ENCODE measurements at places on chromosomes 6 and 20.

DNA sequence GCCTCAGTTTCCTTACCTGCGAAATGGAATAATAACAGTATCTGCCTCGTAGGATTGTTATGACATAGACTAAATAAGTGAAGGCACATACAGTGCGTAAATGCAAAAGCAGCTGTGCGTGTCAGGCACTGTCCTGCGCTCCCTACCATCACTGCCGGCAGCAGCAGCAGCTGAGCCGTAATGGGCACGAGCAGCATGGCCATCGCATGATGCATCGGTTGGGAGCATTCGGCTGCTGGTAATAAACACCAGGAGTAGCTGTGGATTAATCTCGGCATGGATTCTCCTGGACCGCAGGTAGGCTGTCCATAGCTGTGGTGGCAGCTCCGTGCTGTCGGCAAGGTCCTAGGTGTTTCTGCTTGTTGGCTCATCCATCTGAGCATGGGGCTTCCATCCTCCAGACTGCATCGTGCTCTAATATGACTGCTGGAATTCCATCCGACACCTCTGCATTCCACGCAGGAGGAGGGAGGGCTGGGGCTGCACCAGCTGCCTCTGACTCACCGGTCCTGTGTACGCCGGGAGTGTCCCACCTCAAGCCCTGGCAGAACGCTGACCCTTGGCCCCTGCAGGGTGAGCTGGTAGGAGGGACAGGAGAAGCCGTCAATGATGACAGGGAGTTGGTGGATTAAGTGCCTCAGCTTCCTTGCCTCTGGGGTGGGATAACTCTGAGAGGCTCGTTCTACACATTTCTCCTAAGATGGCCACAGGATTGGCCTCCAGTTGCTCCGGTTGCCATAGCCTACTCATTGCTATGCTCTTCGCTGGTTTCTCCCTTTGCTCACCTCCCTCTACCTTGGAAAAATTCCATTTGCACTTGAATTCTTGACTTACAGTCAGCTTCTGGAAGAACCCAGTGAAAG is 100.9 kb upstream of the PMEPA1 start:
- DNase-seq = no peak

DNA sequence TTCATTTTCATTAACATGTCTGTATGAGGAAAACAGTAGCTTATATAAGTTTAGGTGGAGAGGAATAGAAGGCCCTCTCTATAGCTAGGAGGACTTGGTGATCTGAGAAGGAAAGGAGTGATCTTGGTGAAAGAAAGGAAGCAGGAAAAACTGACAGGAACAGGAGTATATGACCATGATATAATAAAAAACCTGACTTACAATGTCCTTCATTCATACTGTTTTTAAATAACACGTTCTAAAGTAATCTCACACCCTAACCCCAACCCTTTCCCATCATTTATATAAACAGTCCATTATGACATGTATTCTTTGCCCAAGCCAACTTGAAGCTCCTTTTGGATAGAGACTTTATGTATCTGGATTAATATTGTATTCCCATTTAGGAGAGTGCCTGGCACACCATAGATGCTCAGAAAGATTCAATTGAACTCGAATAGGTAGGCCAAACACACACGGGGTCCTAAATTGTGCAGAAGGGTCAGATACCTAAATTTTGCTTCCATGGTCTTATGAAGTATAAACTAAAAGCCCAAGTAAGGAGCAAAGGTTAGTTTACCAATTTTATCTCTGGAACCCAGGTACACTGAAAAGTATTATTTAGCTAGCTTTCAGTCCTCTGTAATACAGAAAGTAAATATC is 75.9 kb downstream of the OR2B2 start:
- DNase-seq = peak; percentile 70

GRCh38 chr20:34473262-34473883 is 42.8 kb upstream of the DYNLRB1 start:
- peak; percentile 90 for DNase-seq

- no peak for DNase-seq
Observed at GRCh38 chr6:135324531-135324930, 143.4 kb downstream of the MYB start.

- no peak for DNase-seq
Observed at GRCh38 chr20:25496165-25496967, 88.9 kb downstream of the GINS1 start.

GRCh38 chr6:8819446-8819845 is 384.1 kb upstream of the SLC35B3 start:
- no peak for DNase-seq

DNA sequence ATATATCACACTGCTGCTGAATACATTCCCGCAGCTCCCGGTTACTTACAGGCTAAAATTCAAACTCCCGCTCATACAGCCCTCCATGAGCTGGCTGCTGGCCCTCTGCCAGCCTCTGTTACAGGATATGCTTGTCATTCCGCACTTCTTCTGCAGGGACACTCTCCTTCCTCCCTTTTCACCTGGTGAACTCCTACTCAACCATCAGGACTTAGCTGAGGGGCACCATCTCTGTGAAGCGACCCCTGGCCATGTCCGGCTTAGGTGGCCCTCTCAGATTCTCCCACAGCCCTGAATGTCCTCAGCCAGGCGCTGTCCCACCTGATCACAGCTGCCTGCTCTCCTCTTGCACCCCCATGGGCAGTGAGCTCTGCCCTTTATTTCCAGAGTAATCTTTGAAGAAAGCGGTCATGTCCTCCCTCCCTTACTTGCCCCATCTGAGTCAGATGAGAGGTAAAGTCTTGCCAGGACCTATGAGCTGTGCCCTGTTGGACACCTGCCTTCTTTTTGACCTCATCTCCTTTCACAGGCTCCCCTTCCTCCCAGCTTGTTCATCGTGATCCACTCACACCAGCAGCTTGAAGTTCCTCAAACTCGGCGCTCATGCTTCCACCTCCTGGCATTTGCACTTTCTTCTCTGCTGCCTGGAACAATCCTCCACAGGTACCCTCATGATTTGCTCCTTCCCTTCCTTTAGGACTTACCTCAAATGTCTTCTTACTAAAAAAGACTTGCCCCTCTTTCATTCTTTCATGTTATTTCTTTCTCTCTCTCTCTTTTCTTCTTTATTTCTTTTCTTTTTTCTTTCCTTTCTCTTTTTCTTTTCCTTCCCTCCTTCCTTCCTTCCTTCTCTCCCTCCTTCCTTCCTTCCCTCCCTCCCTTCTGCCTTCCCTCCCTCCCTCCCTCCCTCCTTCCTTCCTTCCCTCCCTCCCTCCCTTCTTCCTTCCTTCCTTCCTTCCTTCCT is 5.6 kb downstream of the CYP24A1 start:
- peak; percentile 42 for DNase-seq
